ENCODE measurements at places on chromosomes 16 and 17.

GRCh38 chr17:51050291-51051033, 70.2 kb downstream of the SPAG9 start:
- H3K36me3 ChIP-seq = no peaks in the 10 kb centered on the region
- H3K27me3 ChIP-seq = no peaks in the 10 kb centered on the region
- H3K4me3 ChIP-seq = no peak overlapping the region
- no peaks in the 10 kb centered on the region for H3K4me1 ChIP-seq
- H3K27ac ChIP-seq = no peak overlapping the region

GRCh38 chr16:80993834-80994233, 12.9 kb downstream of the CMC2 start:
- no peak overlapping the region for H3K27ac ChIP-seq
- peaks cover 8% of the 10 kb centered on the region for H3K36me3 ChIP-seq
- H3K27me3 ChIP-seq = no peaks in the 10 kb centered on the region
- peaks cover 8% of the 10 kb centered on the region for H3K4me1 ChIP-seq
- no peak for DNase-seq

- no peak overlapping the region for H3K27ac ChIP-seq
- peaks cover 9% of the 10 kb centered on the region for H3K4me1 ChIP-seq
- H3K4me3 ChIP-seq = no peak overlapping the region
- no peaks in the 10 kb centered on the region for H3K27me3 ChIP-seq
Observed at GRCh38 chr16:12798846-12799245, 4.8 kb downstream of the CPPED1 start.

DNA sequence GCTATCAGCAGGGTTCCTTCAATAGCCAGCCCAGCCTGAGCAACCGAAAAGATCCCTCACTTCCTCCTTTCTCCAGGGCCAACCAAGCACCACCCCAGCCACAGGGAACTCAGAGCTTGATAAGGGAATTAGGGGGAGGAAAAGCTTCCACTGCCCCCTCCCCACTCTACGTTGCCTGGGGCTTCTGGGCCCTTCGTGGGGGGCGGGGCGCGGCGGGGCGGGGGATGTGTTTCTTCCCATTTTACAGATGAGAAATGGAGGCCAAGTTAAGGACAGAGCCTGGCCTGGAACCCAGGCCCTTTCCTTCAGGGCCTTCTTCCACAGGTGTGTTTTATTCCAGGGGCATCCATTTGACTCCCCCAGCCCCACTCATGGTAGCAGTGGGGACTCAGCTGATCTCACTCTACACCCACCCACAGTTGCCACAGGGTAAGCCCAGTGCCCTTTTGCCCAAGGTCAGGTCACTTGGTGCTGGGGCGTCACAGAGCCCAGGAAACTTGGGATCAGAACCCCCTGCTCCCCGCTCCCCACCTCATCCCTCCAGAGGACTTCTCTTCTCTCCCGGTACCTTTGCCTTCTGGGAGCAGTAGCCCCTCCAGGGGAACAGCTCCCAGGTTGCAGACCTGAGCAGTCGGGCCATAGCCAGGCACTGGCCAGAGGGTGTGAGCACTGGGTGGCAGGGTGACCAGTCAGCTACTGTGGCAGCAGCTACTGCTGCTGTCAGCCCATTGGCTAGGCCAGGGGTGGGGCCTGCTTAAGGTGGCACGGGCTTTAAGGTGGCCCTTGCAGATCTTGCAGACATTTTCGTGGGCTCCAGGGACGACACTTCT, at the start of gene LDHD:
Gene LDHD, minus strand, starts transcription at position 700 of the 830 bp plus-strand sequence. Its CDS starts 60 bp downstream, at position 640.
- DNase-seq = no peak
- peaks cover 4% of the 10 kb centered on the region for H3K4me1 ChIP-seq
- no peak within 1 kb of the TSS for H3K27ac ChIP-seq
- H3K36me3 ChIP-seq = no peaks in the 10 kb centered on the region
- H3K4me3 ChIP-seq = no peak within 1 kb of the TSS

- no peaks in the 10 kb centered on the region for H3K36me3 ChIP-seq
- no peaks in the 10 kb centered on the region for H3K27me3 ChIP-seq
- DNase-seq = no peak
- no peaks in the 10 kb centered on the region for H3K4me1 ChIP-seq
- H3K27ac ChIP-seq = no peak overlapping the region
Observed at GRCh38 chr17:64250233-64250835, 12.7 kb downstream of the TEX2 start.

GRCh38 chr17:68198931-68199836, 48.7 kb upstream of the AMZ2 start:
- peaks cover 6% of the 10 kb centered on the region for H3K27me3 ChIP-seq
- no peak overlapping the region for H3K27ac ChIP-seq
- peaks cover 30% of the 10 kb centered on the region for H3K4me1 ChIP-seq
- peak; percentile 67 for DNase-seq
- H3K4me3 ChIP-seq = peak overlapping the region; percentile 87

DNA sequence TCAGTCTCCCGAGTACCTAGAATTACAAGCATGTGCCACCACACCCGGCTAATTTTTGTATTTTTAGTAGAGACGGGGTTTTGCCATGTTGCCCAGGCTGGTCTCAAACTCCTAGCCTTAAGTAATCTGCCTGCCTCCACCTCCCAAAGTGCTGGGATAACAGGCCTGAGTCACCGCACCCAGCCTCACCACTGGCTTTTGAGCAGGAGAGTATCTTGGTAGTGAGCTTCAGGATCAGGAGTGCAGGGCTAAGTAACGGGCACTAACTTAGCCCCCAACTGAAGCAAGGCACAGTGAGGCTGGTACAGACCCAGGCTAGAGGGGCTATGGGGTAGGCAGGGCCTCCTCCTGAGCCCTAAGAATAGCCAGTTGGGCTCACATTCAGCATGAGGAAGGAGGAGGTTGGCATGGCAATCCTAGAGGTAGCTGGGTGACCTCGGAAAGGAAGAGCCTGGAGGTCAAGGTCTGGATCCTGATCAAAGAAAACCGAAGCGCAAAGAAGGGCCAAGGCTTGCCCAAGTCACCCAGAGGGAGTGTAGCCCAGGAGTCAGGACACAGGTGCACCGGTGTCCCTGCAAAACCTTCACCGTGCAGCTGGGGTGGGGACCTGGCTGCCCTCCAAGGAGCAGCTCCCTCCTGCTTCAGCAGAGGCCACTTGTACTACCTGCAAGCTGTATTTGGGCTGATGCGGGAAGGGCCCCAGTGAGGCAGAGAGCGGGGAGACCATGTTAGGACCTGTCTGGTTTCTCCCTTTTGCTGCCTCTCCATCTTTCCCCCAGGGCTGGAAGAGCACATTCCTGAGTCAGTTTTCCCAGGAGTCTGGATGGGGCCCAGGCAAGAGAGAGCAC, 1.3 kb upstream of the ADGRG5 start:
- H3K4me1 ChIP-seq = peaks cover 67% of the 10 kb centered on the region
- no peak overlapping the region for H3K4me3 ChIP-seq
- H3K27me3 ChIP-seq = no peaks in the 10 kb centered on the region
- no peaks in the 10 kb centered on the region for H3K36me3 ChIP-seq
- DNase-seq = no peak

- H3K36me3 ChIP-seq = no peaks in the 10 kb centered on the region
- no peak overlapping the region for H3K27ac ChIP-seq
- DNase-seq = no peak
- no peaks in the 10 kb centered on the region for H3K4me1 ChIP-seq
- H3K4me3 ChIP-seq = no peak overlapping the region
Observed at GRCh38 chr16:83968306-83968851, 335 bp downstream of the NECAB2 start.

DNA sequence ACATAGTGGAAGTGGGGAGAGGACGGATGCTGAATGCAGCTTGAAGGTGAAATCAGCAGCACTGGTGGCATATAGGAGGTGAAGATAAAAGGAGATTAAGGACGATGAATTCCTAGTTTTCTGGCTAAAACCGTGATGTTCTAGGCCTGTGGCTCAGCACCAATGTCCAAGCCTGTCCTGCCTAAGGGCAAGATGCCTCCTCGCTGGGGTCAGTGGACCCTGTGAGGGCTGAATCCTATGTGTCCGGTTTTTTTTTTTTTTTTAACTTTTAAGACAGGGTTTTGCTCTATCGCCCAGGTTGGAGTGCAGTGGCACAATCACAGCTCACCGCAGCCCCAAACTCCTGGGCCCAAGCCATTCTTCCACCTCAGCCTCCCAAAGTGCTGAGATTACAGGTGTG, 12.8 kb downstream of the CPNE2 start:
- no peak for DNase-seq
- H3K4me1 ChIP-seq = peaks cover 9% of the 10 kb centered on the region
- no peak overlapping the region for H3K27ac ChIP-seq
- H3K36me3 ChIP-seq = no peaks in the 10 kb centered on the region

DNA sequence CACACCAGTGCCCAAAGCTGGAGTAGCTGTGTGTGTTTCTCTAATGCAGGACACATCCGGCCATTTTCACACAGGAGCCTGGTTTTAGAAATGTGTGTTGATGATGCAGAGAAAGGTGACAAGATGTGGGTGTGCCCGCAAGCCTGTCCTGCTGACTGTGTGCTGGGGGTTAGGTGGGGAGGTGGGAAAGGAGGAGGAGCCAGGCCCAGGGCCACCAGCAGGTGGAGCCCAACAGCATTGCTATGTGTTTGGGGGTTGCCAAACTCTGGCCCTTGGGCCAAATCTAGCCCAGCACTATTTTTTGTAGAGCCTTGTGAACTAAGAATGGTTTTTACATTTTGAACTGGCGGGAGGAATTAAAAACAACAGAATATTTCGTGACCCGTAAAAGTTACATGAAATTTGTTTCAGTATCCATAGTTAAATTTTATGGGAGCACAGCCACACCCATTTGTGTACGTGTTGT, 61.7 kb upstream of the LGALS9 start:
- no peaks in the 10 kb centered on the region for H3K36me3 ChIP-seq
- peak; percentile 61 for DNase-seq
- H3K27me3 ChIP-seq = no peaks in the 10 kb centered on the region

- no peak for DNase-seq
- no peaks in the 10 kb centered on the region for H3K4me1 ChIP-seq
- H3K27me3 ChIP-seq = peaks cover 4% of the 10 kb centered on the region
- H3K27ac ChIP-seq = no peak overlapping the region
Observed at GRCh38 chr17:45361451-45361850, 44.6 kb upstream of the MAP3K14 start.

GRCh38 chr16:53576210-53576609, 73.2 kb upstream of the AKTIP start:
- no peak overlapping the region for H3K4me3 ChIP-seq
- no peaks in the 10 kb centered on the region for H3K27me3 ChIP-seq
- no peaks in the 10 kb centered on the region for H3K4me1 ChIP-seq
- H3K27ac ChIP-seq = no peak overlapping the region
- no peaks in the 10 kb centered on the region for H3K36me3 ChIP-seq
- no peak for DNase-seq

DNA sequence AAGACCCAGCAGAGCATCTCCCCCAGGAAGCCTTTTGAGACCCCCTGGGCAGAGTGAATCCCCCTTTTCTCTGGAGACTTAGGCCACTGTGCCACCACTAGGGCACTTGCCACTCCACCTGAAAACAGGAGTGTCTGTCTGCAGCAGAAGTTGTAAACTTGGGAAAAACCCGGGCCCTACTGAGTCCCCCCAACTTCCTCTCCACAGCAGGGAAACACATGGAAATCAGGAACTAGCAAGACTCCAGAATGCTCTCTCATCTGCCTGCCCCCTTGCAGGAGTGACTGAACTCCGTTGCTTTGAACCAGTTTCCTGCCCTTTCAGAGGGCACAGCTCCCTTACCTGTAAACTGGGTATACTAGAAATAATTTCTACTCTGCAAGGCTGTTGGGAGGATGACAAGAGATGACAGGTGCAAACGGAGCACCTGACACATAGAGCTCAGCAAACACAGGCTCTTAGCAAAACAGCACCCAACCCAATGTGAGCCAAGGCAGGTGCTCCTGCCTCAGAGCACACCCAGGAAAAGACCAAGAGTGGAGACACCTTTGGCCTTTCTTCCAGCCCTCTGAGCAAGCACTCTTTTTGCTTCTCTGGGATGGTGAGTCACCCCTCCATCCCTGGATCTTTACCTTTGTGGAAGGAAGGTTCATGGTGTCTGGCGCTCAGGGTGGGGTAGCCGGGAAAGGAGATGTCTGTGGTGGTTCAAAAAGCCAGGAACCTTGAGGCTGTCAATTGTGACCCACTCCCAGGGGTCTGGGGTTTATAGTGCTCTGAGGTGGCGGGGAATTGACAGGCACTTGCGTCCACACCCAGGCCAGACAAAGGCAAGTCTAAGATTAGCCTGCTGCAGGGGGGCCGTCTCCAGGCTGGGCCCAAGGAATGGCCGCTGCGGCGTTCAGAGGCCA, at the start of gene HCRT:
Gene HCRT, minus strand, starts transcription at position 740 of the 908 bp plus-strand sequence. Its CDS starts 87 bp downstream, at position 653.
- no peaks in the 10 kb centered on the region for H3K36me3 ChIP-seq
- H3K27me3 ChIP-seq = no peaks in the 10 kb centered on the region
- peak within 1 kb of the TSS; percentile 89 for H3K4me3 ChIP-seq
- peaks cover 40% of the 10 kb centered on the region for H3K4me1 ChIP-seq

Data from CD8-positive, alpha-beta memory T cell (primary cell).